ENCODE measurements at places on chromosomes 3 and 15.

- DNase-seq = peak; percentile 87
Observed at GRCh38 chr15:65791335-65792137, 557 bp downstream of the DENND4A start.

GRCh38 chr3:8875836-8876235 is 87.4 kb downstream of the RAD18 start:
- DNase-seq = no peak

- DNase-seq = no peak
Observed at GRCh38 chr3:157117206-157117605, 42.7 kb downstream of the CCNL1 start.

DNA sequence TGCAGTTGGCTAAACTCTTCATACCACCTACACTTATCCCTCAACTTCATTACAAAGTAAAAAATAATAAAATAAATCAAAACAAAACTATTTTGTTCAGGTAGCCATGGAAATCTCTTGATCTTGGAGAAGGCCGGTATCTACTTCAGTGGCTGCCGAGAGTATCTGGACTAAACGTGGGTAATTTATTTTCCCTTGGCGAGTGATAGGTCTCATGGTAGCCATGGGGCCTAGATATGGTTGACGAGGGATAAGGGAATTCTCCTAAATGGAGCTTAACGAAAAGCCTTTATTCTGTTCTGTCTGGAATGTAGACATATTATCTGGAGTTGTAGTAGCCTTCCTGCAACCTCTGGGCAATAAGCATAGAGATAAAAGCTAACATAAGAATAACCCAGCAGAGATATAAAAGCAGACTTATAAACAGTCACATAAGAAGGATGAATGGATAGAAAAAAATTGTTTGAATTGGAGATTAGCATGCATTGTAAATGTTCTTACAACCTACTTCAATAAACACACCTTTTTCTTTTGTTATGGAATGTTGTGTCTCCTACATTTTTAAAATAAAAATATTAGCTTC is 281.3 kb upstream of the ARRDC4 start:
- no peak for DNase-seq

All from coronary artery (tissue), 2 donors.